ENCODE measurements at places on chromosomes 3 and 15.

DNA sequence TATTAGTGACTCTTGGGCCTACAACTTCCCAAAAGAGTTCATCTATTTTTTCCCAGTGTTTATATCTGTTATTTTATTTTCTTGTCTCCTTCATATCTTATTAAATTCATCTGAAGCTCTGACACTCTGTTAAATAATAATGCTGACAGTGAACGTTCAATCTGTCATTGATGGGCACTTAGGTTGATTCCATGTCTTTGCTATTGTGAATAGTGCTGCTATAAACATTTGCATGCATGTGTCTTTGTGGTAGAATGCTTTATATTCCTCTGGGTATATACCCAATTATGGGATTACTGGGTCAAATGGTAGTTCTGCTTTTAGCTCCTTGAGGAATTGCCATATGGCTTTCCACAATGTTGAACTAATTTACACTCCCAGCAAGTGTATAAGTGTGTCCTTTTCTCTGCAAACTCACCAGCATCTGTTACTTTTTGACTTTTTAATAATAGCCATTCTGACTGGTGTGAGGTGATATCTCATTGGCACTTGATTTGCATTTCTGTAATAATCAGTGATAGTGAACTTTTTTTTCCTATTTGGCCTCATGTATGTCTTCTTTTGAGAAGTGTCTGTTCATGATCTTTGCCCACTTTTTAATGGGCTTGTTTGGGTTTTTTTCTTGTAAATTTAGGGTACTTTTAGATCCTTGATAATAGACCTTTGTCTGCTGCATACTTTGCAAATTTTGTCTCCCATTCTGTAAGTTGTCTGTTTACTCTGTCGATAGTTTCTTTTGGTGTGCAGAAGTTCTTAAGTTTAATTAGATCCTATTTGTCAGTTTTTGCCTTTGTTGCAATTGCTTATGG lies 122.5 kb downstream of the LEKR1 start:
- no peak for DNase-seq

DNA sequence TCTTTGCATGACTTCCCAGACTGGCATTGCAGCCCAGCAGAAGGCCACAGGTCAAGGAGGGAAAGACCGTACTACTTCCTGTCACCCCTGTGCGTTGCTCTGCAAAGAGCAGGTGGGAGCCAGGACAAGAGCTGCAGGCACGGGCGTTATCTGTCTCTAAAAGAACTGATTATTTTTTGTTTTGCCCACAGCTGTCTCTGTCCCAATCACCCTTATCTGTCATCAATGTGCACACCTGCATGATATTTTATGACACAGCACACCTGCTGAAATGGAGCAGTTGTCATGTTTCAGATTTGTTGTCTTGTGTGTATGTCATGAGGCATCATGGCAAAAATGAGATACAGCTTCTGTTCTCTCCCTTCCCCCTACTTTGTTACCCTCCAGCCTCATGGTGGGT lies 58.8 kb downstream of the SLCO3A1 start:
- DNase-seq, result no peak

- DNase-seq, result no peak
These were observed 75.7 kb upstream of the FBN1 start for GRCh38 chr15:48721061-48721810.

- DNase-seq, result no peak
These were observed 77.2 kb downstream of the RTP4 start for GRCh38 chr3:187445356-187445755.

- no peak for DNase-seq
These were observed 6.7 kb downstream of the TNFSF10 start for GRCh38 chr3:172516318-172517214.

DNA sequence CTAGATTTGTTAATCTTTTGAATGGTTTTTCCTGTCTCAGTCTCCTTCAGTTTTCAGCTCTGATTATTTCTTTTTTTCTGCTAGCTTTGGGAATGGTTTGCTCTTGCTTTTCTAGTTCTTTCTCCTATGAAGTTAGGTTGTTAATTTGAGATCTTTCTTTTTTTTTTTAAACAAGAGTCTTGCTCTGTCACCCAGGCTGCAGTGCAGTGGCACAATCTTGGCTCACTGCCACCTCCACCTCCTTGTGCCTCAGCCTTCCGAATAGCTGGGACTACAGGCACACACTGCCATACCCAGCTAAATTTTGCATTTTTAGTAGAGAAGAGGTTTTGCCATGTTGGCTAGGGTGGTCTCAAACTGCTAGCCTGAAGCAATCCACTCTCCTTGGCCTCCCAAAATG lies 56.7 kb downstream of the UQCC5 start:
- DNase-seq, result no peak

DNA sequence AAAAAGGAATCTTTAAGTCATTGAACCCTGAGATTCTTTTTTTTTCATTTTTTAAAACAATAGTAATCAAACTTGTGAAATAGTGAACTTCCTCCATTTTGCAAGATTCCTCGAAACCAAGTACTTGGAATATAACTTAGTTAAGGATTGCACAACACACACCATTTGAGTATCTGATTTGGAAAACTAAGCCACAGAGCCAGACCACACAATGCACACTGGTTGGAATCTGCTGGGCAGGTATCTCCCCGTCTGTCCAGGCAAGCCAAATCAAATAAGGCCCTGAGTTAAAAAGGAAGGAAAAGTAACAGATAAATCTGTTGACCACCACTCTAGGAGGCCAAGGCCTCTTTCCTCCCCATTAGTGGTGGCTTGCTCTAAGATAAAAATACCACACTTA lies 177.5 kb upstream of the ICE2 start:
- no peak for DNase-seq

- DNase-seq, result peak; percentile 9
These were observed 720 bp upstream of the TNIK start for GRCh38 chr3:171460725-171461524.

DNA sequence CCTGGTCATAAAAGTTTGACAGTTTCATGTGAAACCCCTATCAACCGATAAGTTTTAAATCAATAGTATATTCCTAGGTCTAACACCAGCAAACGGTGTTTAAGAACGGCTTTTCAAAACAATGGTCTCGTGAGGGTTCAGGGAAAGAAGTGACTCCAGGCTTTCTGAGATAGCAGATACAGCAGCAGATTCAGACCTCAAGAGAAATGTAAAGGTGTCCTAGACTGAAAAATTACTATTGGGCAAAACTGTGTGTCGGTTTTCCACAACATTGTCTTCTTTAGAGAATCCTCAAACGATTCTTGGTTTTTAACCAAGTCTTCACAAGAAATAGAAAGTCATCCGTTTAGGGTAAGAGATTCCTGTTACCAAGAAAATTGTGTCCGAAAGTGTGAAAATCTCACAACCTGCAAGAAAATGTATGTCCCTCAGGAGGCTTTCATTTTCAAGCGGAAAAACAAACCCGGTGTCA lies 1.2 kb downstream of the SETD2 start:
- DNase-seq, result no peak

- no peak for DNase-seq
These were observed 310.5 kb upstream of the TPM1 start for GRCh38 chr15:62732078-62732477.

DNA sequence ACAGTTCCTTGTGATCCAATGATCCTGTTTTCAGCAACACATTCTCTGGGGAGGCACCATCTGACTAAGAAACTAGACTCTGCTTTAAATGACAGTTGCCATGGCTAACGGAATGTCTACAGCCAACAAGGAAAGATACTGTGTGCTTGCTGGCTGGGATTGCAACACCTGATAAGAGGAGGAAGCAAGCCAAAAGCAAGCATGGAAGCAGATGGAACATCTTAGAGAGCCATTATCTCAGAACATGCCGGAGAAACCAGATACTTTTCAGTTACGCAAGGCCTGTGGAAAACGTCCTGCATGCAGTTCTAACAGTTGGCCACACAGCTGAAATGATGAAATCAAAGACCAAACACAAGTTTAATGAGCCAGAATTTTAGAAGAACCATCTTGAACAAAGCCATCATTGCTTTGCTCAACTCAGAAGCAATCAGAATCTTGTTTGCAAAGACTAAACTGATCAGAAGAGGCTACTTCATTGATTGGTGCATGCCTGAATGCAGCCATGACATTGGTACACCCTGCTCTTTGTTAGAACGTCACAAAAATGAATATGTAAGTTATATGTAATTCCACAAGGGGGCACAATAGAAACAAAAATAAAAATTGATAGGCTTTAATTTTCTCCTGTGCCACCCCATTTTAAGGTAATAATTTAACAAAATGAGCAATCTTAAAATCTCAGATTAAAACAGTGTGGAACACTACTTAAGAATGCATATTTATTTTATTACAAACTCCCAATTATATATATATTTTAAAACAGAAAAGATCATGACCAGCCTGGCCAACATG lies 50.8 kb downstream of the GXYLT2 start:
- no peak for DNase-seq

GRCh38 chr3:32181365-32181764 lies 57.1 kb upstream of the CMTM8 start:
- no peak for DNase-seq

DNA sequence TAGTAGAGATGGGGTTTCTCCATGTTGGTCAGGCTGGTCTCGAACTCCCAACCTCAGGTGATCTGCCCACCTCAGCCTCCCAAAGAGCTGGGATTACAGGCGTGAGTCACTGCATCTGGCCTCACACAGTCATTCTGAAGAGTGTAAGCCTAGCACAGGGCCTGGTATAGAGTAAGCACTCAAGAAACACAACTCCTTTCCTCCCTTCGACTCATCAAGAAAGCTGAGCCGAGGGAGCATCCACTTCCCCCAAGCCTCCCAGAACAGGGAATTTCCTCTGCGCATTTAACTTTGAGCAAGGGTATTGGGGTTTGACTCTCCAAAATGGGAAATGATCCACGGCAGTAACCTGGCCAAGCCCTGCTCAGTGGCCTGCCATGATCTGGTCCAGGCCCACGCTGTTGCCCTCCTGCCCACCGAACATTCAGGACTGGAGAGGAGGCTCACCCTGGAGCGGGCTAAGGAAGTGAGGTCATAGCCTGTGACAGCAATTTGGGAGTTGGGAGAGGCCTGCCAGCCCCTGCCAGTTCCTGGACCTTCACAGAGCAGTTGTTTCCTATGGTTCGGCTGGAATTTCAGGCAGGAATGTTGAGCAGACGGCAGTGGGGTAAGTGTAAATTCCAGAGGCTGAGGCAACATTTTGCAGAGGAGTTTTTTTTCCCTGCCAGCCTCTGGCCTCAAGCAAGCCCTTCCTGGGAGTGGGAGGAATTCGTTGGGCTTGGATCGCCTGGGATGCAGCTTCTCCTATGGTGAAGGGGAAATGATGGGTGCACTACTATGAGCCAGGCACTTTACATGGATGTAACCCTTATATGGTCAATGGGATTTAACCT lies 21.2 kb upstream of the SMAD3 start:
- DNase-seq, result no peak

DNA sequence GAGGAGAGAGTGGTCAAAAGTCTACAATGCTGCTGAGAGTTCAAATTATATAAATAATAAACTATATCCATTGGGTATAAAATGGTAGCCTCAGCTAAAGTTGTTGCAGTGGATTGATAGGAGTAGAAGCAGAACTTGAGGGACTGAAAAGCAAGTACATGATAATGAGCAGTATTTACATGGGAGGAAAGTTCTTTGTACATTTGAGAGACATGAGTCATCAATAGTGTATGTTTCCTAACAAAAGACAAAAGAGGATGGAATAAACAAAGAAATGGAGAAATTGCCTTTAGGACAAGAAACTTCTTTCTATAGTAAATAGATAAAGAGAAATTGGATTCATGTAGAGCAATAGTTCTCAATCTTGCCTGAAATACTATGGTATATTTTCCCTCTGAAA lies 110.0 kb upstream of the PLSCR5 start:
- no peak for DNase-seq

DNA sequence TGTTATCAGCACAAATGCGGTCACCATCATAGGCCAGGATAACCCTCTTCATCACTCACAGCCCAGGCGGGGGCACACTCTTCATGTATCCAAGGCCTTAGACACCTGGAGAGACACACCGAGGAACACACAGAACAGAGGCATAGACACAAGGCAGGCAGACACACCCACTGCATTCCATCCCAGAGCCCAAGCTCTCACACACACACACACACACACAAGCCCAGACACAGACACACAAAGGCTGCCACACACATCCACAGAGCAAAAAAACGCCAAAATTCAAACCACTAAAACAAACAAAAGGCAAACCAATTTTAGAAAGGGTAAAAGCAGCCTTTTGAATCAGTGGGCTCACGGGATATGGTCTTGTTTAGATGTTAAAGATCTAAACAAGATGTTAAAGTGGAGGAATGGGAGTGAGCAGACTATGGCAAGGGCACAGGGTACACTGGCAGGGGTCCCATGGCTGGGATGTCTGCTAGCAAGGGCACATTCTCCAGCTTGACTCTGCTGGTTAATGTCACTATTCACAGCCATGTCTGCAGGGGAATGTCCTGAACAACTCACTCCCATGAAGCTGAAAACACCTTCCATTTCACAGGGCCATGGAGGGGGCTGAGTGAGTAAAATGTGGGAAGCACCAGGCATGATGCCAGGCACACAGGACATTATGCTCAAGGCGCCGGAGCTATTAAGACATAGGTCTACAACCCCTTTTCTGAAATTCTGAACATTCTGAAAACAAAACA lies 14.9 kb upstream of the CRABP1 start:
- DNase-seq, result no peak
